ENCODE measurements at places on chromosomes 2 and 18. TPM values are rescaled to one million over a fixed set of nuclear protein-coding genes. Genes with fewer than 3 reads are reported as not detected.

Gene NT5C1B
- total RNA-seq: not detected

Gene FAP
- total RNA-seq: 167 TPM

DNA sequence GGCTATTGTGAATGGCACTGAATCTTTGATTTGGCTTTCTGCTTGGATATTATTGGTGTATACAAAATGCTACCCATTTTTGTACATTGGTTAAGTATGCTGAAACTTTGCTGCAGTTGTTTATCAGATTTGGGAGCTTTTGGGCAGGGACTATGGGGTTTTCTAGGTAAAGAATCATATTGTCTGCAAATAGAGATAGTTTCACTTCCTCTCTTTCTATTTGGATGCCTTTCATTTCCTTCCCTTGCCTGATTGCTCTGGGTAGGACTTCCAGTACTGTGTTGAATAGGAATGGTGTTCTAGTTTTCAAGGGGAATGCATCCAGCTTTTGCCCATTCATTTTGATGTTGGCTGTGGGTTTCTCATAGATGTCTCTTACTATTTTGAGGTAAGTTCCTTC, 489.1 kb upstream of the LRATD1 start:
- no peak for DNase-seq

Gene GYPC
- total RNA-seq: 48.0 TPM

Gene LBX2
- total RNA-seq: not detected

GRCh38 chr2:3606370-3607201, 11.7 kb downstream of the COLEC11 start:
- DNase-seq: no peak

Gene RASGRP3
- total RNA-seq: 42.7 TPM

Gene LOXHD1
- not detected for total RNA-seq

GRCh38 chr18:59725142-59725541, 27.9 kb upstream of the CCBE1 start:
- DNase-seq: no peak

Gene UGT1A3
- total RNA-seq: not detected

DNA sequence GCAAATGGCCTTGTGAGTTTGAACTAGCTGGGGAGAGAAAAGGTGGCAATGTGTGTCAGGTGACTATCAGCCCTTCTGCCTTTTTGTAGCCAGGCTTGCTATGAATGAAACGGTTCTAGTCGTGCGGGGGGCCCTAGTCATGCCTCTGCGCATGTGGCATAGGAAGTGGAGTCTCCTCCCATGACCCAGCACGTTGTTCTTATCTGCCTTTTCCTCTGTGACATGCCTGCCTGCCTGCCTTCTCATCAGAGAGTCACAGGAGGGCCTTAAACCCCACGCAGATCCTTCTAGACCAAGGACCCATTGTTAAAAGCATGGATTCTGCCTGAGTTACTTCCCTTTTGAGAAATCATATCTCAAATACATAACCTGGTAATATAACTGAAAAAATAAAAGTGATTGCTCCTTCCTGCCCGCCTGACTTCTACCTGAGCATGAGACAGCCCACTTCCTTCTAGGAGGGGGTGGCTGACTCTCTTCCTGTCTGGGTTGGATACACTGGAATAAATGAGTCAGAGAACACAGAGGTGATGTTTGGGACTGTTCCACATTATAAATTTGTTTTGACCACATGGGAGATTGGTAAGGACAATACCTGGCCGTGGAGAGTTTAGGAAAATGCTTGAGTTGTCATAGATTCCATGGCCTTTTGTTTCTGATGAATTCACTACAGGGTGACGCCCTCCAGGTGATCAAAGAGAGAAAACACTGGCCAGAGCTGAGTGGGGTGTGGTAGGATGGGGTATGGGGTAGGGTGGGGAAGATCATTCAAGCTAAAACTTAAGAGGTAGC, 49.8 kb downstream of the FBLN7 start:
- no peak for DNase-seq

Gene CHRNG
- not detected for total RNA-seq

DNA sequence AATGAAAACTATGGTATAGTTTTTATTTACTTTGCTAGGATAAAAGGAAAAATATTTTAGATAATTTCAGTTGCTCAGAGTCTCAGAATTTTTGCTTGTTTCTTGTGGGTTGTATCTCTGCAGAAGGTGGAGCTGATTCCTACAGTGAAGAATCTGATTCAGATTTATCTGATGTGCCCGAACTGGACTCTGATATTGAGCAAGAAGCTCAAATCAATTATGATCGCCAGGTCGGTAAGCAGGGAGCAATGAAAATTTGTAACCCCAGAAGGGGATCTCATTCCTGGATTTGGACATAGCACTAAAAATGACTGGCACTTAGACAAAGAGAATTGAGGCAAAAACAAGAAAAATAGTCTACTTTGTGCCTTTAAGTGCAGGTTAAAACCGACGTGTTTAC, 140.2 kb downstream of the EML6 start:
- no peak for DNase-seq

Gene SPR
- 4.5 TPM for total RNA-seq

Gene SH2D6
- not detected for total RNA-seq

Gene SMAD7
- total RNA-seq: 22.4 TPM

- DNase-seq: no peak
These were observed 48.8 kb upstream of the LPIN2 start for GRCh38 chr18:3061581-3062312.

DNA sequence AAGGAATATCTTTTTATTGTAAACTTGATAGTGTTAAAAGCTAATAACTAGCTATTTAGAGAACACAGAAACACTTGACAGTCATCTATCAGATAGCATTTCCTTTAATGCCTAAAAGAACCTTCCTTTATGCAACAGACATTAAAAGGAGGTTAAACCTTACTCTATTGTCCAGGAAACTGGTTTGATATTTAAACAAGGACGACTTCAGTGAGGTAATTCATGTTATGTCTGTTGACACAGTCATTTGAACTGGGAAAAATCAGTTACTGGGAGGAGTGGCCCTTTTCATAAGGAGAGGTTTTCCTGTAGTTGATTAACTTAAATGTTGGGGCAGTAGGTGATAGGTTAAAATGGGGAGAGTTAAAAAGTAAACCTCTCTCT, 6.7 kb downstream of the TGIF1 start:
- no peak for DNase-seq

GRCh38 chr2:26619521-26619951, 21.6 kb downstream of the CIB4 start:
- no peak for DNase-seq

DNA sequence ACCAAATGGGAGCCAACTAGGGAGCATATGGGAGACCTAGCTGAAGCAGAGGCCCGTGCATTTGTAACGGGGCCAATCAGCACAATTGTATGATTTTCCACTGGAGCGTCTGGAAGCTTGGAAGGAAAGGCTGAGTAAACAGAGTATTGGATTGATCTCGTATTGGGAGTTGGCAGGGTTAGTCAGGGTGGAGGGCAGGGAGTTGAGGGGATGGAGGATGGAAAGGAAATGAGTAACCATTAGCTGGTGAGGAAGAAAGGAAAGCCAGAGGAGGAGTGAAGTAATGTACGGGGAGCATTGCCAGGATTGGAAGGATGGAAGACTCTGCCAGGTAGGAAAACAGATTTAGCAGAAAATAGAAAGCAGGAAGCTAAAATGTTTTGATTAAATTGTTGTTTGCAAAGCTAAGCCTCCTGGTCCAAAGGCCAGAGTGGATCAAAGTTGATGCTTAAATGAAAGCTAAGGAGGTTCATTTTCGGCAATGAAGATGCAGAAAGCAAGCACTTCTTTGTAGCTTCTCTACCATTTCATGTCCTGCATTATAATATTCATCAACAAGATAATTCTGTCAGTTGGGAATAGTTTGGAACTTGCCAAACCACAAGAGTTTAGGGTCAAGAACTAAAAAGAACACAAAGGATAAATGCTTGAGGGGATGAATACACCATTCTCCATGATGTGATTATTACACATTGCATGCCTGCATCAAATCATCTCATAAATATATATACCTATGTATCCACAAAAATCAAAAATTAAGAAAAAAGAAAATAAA, 75.6 kb upstream of the TTN start:
- no peak for DNase-seq

- DNase-seq: no peak
These were observed 718.9 kb upstream of the FANCL start for GRCh38 chr2:58959996-58960395.

DNA sequence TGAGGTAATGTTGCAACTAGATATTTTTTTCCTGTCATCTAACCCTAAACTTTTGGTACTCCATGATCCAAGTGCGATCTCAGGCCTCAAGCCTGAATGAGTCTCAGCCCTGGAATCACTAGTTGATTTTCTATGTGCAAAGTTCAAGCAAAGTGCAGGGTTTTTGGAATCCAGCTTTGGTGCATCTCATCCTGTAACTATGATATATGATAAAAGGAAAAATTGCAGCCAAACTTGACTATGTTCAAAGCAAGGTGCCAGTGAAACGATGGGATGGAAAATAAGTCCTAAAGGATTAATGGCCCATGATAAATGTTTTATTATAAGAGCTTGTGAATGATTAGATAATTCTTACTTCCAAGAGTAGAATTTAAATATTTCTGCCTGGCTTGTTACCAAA, 78.9 kb upstream of the NT5C1B start:
- no peak for DNase-seq

GRCh38 chr2:170217778-170218251, 39.9 kb downstream of the MYO3B start:
- no peak for DNase-seq

Measured in uterus (tissue), 4 donors.